ENCODE measurements at places on chromosomes 7 and 10.

DNA sequence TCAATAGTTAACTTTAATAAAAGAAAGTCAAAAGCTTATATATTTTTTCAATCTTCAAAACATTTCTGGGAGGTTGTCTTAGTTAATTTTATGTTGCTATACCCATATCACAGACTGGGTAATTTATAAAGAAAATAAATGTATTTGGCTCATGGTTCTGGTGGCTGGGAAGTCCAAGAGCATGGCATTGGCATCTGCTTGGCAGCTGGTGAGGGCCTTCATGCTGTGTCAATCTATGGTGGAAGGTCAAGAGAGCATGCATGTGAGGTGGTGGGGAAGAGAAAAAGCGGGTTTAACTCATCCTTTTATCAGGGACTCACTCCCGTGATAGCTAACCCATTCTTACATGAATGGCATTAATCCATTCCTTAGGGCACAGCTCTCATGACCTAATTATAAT lies 119.8 kb downstream of the EGFR start:
- DNase-seq = no peak

GRCh38 chr7:154775681-154776080 lies 227.2 kb downstream of the PAXIP1 start:
- no peak for DNase-seq

DNA sequence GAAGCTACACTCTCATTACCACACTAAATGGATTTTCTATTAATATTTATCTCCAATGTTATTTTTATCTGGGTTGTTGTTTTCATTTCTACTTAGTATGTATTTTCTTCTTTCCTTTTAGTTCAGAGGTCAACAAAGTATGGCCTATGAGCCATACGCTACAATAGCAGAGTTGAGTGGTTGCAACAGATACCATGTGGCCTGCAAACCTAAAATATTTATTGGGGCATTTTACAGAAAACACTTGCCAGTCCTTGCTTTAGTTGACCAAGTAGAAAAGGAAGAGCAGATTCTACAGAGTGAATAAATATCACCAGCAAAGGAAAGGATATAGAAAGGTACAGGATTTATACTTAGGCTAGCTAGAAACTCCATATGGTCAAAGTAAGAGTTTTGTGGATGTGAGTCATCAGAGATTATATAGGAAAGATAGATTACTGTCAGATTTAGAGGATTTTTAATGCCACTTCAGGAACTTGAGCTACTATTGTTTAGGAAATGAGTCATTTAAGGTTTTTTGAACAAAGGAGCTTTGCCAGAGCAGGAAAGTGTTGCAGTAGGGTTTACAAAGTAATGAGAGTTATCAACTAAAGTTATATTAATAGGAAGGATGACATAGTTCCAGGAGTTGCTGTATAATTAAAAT lies 323.3 kb upstream of the KAT6B start:
- no peak for DNase-seq

GRCh38 chr7:140018125-140019043 lies 44.4 kb downstream of the PARP12 start:
- no peak for DNase-seq

DNA sequence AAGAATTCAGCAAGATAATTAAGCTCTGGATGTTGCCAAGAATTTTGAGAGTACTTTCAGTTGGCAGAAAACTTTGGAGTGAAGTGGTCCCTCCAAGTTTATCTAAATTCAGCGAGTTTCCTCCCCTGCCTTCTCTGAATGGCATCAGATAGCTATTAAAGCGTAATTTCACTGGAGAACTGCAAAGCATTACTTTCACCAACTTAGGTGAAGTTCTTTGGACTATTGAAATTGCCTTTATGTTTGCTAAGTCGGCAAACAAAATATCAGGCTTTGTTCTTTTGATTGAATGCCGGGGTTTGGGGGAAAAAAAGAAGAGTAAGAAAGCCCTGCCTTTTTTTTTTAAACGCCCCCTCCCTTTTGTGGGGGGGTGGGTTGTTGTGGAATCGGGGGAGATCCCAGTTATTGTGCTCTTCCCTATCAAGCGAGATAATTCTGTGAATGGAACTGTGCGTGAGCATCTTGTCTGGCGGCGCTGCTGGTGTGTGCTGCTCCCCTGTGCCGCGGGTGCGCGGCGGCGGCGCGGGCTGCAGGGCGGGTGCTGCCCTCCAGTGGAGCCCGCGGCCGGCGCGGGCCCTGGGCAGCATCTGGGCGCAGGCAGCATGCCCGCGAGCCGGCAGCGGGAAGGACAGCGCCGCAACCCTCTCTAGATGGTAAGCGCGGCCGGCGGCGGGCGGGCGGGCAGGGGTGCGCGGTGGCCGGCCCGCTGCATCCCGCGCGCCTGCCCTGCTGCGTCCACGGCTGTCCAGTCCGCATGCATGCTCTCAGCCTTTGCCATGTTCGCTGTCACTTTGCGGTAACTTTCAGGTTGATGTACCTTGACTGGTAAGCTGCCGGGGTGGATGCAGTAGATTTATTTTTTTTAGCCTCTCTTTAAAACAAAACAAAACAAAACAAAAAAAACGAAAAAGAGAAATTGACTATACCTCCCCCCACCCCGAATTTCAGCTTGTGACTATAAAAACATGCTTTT lies 176.5 kb downstream of the TCF7L2 start:
- peak; percentile 43 for DNase-seq

GRCh38 chr10:122168598-122169394 lies 102.3 kb upstream of the BTBD16 start:
- no peak for DNase-seq

GRCh38 chr10:110009736-110010475 lies 2.1 kb downstream of the ADD3 start:
- DNase-seq = no peak

DNA sequence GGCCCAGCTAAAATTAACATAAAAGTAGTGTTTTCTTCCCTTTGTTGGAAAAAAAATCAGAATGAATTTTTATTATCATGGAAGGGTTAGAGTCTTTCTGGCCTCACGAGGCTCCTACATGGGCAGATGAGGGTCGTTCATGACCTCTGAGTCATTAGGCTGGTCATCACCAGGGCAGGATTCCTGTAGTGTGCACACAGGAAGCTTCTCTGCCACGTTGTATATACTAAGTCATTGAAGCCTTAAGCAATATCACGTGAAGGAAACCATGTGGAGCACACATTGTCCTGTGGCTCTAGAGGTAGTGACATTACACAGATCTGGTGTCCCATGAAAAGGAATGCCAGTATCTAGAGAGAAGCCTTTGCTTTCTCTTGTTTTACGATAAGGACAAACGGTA lies 84.7 kb upstream of the C1QL3 start:
- no peak for DNase-seq

GRCh38 chr7:48244864-48245271 lies 73.6 kb downstream of the ABCA13 start:
- DNase-seq = no peak

- DNase-seq = no peak
These were observed 103.7 kb downstream of the PLXNA4 start for GRCh38 chr7:132472463-132473120.

DNA sequence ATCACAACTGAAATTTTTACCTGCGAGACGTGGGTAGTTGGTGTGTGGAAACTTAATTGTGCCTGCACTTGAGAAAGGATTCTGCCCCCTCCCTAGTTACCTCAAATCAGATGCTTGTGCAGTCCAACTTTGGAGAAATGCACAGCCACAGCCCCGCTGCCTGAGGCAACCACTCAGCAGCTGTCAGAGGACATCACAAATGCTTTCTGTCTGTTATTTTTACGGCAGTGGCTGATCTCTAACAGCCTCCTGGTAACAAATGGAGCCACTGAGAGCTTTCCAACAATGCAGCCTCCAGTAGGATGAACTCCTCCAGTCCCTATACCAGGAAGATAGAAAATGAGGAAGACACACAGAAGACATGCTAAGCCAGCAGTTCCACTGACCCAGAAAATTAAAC lies 712.2 kb upstream of the GHITM start:
- no peak for DNase-seq

Data from stimulated activated CD4-positive, alpha-beta T cell treated with anti-CD3 and anti-CD28 coated beads, Interleukin-4, amount 100 ng/mL, for 48 hours (primary cell).